ENCODE measurements at places on chromosomes 2 and 18. TPM values are rescaled to one million over a fixed set of nuclear protein-coding genes. Genes with fewer than 3 reads are reported as not detected.

PLCD4 gene
- 4.3 TPM for total RNA-seq

NEU2 gene
- total RNA-seq, result not detected

CHST10 gene
- total RNA-seq, result 22.1 TPM

NCKAP1 gene
- 88.9 TPM for total RNA-seq

ZC3H6 gene
- total RNA-seq, result 8.6 TPM

ICA1L gene
- total RNA-seq, result 3.4 TPM

CPS1 gene
- 0.95 TPM for total RNA-seq

ASB18 gene
- total RNA-seq, result not detected

POTEI gene
- not detected for total RNA-seq

IL36A gene
- total RNA-seq, result not detected

TUBA4B gene
- total RNA-seq, result not detected

TDRD15 gene
- not detected for total RNA-seq

MFSD2B gene
- not detected for total RNA-seq

APCDD1 gene
- total RNA-seq, result 0.29 TPM

DNA sequence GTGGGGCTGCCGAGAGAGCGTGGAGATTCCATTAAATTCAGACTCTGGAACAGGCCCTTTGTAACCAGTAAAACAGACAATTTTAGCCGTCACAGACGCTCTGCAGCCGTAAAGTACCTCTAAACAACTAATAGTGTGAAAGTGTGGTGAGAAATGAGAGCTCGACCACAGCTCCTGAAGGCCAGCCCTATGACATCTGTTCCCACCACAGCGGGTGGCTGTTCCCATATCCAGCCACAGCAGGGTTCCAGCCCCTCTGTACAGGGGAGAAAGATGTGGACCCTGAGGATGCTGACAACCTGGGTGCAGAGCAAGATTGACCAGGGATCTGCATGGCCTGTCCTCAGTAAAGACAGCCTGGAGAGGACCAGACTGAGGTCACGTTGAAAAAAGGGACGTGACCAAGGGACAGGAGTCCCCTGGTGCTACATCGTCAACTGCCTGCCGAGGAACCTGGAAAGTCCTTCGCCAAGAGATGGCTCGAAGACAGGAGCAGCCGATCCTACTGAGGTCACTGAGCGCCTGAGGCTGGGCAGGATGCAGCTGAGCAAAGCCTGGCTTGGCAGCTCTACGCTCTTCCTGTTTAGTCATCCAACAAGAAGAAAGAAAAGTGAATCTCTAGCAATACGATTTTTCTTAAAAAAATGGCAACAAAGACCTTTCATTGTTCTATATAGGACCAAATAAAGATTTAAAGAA is 831.7 kb downstream of the RNF144A start:
- DNase-seq, result no peak

- DNase-seq, result no peak
Measured at GRCh38 chr2:71759060-71759459, 305.7 kb downstream of the DYSF start.

GRCh38 chr2:240796543-240797499 is 23.2 kb downstream of the KIF1A start:
- no peak for DNase-seq

GRCh38 chr2:11104794-11105660 is 50.2 kb upstream of the SLC66A3 start:
- DNase-seq, result no peak

DNA sequence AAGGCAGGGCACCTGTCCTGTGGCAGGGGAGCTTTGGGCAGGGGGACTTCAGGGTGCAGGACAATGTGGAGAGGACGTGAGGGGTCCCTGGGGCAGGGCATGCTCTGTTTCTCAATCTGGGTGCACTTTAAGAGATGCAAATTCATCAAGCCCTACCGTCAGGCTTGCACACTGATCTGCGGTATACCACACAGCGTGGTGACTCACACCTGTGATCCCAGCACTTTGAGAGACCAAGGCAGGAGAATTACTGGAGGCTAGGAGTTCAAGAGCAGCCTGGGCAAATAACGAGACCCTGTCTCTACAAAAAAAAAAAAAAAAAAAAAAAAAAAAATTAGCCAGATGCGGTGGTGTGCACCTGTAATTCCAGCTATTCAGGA is 10.2 kb upstream of the GPC1 start:
- DNase-seq, result no peak

- no peak for DNase-seq
Measured at GRCh38 chr2:109062859-109063700, 65.9 kb upstream of the SH3RF3 start.

GRCh38 chr2:65282477-65283053 is 54.9 kb downstream of the ACTR2 start:
- no peak for DNase-seq

DNA sequence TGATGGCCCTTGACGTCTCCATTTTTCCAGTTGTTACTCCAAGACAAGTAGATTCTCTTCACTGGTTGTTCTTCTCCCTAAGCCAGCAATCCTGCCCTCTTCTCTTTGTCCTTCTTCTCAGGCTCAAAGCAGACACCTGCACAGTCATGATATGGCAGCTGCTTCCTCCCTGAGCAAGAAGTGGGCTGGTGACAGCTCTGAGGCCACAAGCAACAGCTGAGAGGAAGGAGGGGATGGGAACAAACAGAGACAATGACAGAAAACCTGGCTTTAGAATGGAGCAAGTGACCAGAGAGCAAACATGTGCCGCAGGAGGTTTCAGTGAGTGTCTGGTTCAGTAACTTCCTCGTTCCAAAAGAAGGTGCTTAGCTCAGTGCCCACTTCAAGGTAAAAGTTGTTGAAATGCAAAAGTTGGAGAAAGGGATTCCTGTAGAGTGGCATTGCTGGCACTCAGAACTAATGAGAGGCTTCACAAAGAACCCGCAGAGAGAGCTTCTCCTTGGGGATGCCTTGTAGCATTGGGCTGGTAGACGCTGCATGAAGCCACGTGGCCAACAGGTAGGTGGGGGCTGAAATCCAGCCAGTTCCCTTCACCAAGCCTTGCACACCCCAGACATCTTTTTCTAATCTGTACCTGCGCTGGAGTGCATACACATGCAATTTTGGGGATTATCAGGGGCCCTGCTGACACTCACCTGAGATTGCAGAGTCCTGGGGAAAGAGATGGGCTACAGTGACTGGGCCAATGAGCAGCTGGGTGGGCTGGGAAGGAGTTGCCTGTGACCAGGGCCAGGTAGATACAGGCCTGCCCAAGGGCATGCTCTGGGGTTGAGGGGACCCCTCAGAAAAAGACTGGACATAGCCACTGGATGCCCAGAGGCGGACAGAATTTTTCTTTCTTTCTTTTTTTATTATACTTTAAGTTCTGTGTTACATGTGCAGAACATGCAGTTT is 153.3 kb upstream of the RAB12 start:
- DNase-seq, result no peak

- peak; percentile 19 for DNase-seq
Measured at GRCh38 chr2:40844353-40845277, 392.7 kb upstream of the SLC8A1 start.

DNA sequence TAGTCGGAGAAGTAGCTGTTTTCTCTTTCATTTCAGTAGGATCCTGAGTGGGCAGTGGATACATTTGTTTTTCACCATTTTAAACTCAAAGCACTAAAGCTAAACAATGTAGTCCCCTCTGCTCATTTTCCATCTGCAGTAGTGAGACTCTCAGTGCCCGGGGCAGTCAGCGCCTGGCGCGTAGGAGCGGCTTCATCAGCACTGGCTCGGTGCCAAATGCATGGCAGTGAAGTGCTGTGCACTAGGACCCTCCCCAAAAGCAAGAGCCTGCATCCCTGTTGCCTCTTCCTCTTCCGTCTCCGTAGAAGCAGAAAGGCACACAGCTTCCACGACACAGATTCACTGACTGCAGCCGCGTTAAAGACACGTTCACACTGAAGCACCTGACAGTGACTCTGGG is 19.0 kb upstream of the ESPNL start:
- DNase-seq, result no peak

GRCh38 chr18:46214435-46214834 is 110.2 kb downstream of the HAUS1 start:
- no peak for DNase-seq

DNA sequence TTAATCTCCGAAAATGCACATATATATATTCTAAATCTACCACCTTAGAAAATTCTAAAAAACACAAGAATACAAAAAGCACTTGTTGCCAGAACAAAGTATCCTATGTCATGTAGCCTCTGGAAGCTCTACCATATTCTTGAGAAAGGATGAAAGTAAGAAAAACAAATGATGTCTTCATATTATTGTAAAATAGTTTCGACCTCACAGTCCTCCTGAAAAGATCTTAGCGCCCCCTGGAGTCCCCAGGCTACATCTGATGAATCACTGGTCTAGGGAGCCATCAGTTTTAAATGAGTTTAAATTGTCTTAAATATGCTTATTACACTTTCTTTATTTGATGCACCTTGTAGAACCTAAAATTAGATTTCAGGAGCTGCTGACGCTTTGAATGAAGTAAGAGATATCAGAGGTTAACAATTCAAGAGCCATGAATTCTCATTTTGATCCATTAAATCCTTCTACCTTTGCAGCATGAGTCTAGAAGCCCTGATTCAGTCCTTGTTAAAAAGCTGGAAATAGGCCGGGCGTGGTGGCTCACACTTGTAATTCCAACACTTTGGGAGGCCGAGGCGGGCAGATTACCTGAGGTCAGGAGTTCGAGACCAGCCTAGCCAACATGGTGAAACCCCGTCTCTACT is 138.8 kb downstream of the MCFD2 start:
- DNase-seq, result peak; percentile 33

DNA sequence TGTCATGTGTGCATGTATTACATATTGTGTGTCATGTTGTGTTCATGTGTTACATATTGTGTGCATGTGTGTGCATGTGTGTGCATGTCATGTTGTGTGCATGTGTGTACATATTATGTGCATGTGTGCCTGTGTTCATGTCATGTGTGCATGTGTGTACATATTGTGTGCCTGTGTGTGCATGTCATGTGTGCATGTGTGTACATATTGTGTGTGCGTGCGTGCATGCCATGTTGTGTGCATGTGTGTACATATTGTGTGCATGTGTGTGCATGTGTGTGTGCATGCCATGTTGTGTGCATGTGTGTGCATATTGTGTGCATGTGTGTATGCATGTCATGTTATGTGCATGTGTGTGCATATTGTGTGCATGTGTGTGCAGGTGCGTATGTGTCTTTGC is 267.1 kb downstream of the EIPR1 start:
- no peak for DNase-seq

DNA sequence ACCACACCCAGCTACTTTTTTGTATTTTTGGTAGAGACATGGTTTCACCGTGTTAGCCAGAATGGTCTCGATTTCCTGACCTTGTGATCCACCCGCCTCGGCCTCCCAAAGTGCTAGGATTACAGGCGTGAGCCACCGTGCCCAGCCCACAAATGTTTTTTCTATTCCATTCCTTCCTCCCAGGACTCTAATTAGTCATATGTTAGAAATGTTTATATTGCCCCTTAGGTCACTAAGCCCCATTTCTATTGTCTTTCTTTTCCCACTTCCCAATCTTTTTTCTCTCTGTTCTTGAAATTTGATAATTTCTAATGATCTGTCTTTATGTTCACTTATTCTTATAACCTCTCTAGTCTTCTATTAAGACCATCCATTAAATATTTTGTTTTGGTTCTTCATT is 31.3 kb upstream of the CDCA7 start:
- DNase-seq, result no peak

GRCh38 chr2:143158551-143159485 is 29.6 kb downstream of the ARHGAP15 start:
- no peak for DNase-seq

DNA sequence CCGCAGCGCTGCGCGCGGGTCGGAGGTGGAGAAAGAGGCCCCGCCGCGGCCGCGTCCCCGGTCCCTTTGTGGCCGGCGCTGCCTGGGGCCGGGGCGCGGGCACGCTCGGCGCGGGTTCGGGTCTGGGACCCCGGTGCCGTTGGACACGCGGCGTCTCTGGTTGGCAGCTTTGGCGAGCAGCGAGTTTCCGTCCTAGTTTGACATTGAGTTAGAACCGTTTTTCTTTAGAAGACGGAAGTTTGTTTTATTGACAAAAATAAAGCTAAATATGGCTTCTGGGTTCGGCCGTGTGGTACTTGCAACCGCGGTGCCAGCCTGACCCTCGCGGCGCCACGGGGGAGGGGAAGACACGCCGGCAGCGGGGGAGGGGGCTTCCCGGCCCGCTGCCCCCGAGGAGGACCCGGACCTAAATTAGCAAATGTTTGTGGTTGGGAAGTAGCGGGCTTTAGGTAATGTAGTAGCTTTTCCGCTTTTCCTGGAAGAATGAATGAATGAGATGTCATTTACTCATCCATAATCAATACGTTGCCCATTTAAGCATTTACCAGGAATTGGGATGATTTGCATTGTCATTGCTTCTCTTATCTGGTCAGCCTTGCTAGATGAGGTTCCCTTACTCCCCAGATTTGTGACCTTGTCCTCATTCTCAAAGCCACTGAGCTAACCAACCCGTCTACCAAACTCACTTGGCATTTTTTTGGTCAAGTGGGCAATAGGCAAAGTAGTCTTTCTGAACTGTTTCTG is 530 bp downstream of the GALNT1 start:
- DNase-seq, result no peak

GRCh38 chr2:191885650-191886049 is 38.8 kb upstream of the CAVIN2 start:
- no peak for DNase-seq

GRCh38 chr2:72118951-72119350 is 28.7 kb downstream of the CYP26B1 start:
- DNase-seq, result no peak

DNA sequence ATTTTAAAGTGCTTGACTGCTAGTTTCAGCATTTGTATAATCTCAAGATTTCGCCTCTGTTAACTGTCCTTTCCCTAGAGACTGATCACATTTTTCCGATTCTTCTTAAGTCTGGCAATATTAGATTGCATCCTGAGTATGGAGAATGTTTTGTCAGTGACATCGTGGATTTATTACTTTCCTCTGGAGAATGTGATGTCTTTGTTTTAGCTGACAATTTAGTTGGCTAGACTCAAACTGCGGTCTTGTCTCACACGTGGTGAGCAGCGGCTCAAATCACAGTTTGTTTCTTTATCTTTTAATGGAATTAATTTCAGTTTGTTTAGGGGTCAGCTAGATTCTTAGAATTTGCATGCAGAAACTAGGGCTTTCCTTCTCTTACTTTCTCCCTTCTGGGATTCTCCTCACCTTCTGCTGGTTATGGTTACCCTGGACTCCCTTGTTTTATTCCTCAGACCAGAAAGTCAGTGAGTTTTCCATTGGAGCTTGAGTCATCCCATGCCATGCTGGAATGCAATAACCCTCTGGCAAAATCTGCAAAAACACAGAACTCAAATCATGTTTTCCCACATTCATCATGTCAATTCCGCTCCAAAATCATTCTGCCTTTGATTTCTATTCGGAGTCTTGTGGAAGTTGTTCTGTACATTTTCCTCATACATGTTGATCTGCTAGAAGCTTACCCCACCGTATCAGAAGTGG is 327.2 kb upstream of the TRIB2 start:
- DNase-seq, result no peak
